Right atrium auricular region (tissue), 2 donors: ENCODE measurements at places on chromosomes 1 and 21. TPM values are rescaled to one million over a fixed set of nuclear protein-coding genes. Genes with fewer than 3 reads are reported as not detected.

DNA sequence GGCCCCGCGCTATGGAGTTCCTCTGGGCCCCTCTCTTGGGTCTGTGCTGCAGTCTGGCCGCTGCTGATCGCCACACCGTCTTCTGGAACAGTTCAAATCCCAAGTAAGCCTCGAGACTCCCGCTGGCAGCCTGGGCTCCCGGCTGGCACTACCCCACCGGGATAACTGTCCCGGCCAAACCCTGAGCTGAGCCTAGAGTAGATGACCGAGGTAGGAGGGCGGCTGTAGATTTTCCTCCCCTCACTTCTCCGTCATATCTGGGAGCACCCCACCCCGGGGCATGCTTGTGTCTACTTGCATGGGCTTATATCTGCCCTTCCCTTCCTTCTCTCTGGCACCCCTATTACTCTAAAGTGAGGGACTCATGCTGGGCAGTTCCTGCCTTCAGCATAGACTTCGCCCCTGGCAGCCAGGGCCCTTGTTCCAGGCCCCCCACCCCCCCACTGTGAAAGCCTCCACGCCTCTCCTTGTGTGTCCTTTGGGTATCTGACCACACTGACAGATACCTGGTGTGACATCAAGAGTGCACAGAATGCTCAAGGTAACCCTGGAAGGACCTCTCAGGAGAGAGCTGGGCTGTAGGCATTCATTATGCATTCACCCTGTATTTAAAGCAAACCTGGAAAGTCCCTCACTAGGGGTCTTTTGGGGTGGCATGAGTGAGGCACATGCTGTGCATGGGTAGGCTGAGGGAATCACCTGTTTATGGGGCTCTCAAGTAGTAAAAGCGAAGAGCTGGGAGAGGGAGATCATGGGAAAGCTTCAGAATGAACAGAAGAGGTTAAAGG, 485 bp downstream of the EFNA1 start:
- DNase-seq = no peak

DNA sequence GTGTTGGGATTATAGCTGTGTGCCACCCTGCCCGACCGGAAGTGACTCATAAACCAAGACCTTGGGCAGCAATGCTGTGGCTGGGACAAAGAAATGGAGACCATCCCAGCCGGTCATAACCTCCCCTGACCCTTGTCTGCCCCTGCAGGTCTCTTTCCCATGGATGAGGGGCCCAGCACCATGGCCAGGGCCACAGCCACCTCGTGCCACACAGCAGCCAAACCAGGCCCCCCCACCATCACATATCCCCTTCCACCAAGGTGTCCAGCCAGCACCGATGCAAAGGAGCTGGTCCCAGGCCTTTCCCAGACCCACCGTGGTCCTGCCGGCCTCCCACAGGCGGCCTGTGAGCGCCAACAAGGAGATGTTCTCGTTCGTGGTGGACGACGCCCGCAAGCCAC, 42.2 kb downstream of the FHAD1 start:
- no peak for DNase-seq

SMIM1 gene
- 40.4 TPM for total RNA-seq

BRINP2 gene
- 0.96 TPM for total RNA-seq

RGS5 gene
- 43.5 TPM for total RNA-seq

- no peak for DNase-seq
Measured at GRCh38 chr1:158833264-158833663, 2.1 kb downstream of the MNDA start.

GRCh38 chr1:37730376-37730775, 34.5 kb downstream of the EPHA10 start:
- no peak for DNase-seq

- DNase-seq = no peak
Measured at GRCh38 chr1:100860397-100860991, 34.1 kb downstream of the EXTL2 start.
